ENCODE measurements at places on chromosomes 13 and 19.
A peak's percentile ranks its signal among the peaks of the same experiment; 100 is the strongest.

DNA sequence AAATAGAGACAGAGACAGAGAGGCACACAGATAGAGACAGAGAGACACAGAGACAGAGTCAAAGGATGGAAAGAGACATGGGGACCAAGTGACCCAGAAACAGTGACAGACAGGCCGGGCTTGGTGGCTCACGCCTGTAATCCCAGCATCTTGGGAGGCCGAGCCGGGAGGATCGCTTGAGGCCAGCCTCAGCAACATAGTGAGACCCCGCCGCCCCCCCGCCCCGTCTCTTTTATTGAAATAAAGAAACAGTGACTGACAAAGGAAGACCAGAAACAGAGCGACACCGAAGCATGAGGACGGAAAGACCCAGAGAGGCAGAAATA lies 848 bp upstream of the NECTIN2 start:
- H3K4me3 ChIP-seq = peak overlapping the region; percentile 93
- no peak for DNase-seq
- H3K27me3 ChIP-seq = peaks cover 17% of the 10 kb centered on the region
- no peaks in the 10 kb centered on the region for H3K36me3 ChIP-seq
- H3K4me1 ChIP-seq = peaks cover 25% of the 10 kb centered on the region

DNA sequence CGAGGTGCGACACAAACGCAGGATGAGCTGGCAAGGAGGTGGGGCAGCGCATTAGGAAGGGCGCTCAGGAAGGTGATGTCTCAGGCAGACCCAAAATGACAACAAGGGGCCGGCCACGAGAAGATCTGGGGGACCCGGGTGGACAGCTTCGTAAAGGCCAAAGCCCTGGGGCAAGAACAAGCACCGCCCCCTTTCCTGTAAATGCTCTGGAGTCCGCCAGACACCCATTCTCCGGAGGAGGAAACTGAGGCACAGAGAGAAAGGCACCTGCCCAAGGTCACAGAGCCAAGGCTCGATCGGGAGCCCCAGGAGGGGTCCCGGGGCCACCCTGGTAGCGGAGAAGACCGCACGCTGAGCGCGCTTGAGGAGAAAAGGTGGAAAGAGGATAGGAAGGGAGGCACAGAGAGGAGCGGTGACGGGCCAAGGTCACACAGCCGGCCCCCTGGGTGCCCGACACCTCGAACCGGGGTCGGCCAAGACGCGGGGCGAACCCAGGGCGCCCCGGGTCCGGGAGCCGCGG lies 571 bp downstream of the SAFB2 start:
- peak overlapping the region; percentile 93 for H3K27ac ChIP-seq
- H3K36me3 ChIP-seq = peaks cover 3% of the 10 kb centered on the region
- H3K4me3 ChIP-seq = peak overlapping the region; percentile 100
- no peak for DNase-seq
- peaks cover 85% of the 10 kb centered on the region for H3K4me1 ChIP-seq
- peaks cover 15% of the 10 kb centered on the region for H3K27me3 ChIP-seq

GRCh38 chr19:13051557-13052165 lies 51.0 kb downstream of the LYL1 start:
- H3K4me3 ChIP-seq = peak overlapping the region; percentile 41
- H3K4me1 ChIP-seq = peaks cover 21% of the 10 kb centered on the region
- no peak overlapping the region for H3K27ac ChIP-seq
- H3K27me3 ChIP-seq = peaks cover 3% of the 10 kb centered on the region
- no peak for DNase-seq
- no peaks in the 10 kb centered on the region for H3K36me3 ChIP-seq

- peaks cover 15% of the 10 kb centered on the region for H3K27me3 ChIP-seq
- no peak overlapping the region for H3K4me3 ChIP-seq
- peak; percentile 87 for DNase-seq
- no peak overlapping the region for H3K27ac ChIP-seq
Measured at GRCh38 chr19:12983542-12984142, 11.6 kb upstream of the NFIX start.

DNA sequence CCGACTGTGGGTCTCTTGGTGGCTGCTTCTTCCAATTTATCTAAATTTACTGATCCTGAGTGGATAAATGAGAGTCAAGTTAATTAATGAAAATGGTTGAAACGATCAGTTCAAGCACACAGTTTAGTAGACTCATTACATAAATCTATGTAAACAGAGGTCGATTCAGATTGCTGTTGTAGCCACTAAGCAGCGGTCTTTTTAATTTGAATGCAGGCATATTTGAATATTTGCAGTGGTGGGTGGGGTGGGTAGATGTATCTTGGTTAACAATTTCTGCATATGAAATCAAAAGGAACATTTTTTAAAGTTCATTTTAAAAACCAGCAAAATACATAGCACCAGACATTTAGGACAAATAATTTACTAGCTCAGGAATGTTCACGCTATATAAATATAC lies 325.9 kb downstream of the KLF12 start:
- H3K27ac ChIP-seq = no peak overlapping the region
- H3K36me3 ChIP-seq = peaks cover 11% of the 10 kb centered on the region
- DNase-seq = no peak
- H3K27me3 ChIP-seq = peaks cover 1% of the 10 kb centered on the region
- no peak overlapping the region for H3K4me3 ChIP-seq

- H3K36me3 ChIP-seq = no peaks in the 10 kb centered on the region
- DNase-seq = no peak
- H3K27ac ChIP-seq = no peak overlapping the region
- H3K4me1 ChIP-seq = no peaks in the 10 kb centered on the region
- H3K27me3 ChIP-seq = no peaks in the 10 kb centered on the region
- H3K4me3 ChIP-seq = no peak overlapping the region
Measured at GRCh38 chr13:69028936-69029335, 1078.7 kb upstream of the ATXN8OS start.

DNA sequence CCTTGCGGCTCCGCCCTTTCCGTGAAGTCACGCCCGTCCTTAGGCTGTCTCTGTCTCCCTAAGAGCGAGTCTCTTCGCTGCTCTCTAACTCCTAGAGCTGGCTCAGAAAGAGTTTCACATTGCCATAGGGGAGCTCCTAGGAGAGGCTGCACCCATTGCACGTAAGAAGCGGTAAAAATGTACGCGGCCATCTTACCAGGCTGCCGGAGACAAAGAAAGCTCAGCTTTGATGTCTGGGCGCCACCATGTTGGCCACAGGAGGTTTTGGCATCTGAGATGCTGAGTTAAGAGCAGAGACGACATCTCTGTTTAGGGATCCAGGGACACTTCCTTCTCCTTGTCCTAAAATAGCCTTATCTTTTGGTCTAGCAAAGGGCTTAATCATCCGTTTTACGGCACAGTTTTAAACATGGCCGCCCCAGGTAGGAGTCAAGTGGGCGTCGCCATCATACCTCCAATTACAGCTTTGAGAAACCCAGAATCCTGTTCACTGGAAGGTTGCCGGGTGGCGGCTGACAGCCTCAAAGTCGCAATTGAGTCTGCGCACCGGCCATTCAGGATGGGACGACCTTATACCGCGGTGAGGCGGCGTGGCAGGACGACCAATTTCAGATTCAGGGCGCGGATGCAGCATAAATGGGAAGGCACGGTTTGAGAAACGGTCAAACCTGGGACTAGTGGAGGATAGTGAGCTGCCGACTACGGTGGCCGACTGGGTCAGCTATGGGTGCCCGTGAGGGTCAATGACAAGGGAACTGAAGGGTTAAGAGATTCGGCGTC lies at the start of gene ZNF793:
Gene ZNF793, plus strand, starts transcription at position 553 of the 780 bp plus-strand sequence. CDS start 16,501 bp downstream, outside the sequence.
- DNase-seq = peak; percentile 82
- H3K4me1 ChIP-seq = no peaks in the 10 kb centered on the region
- no peak within 1 kb of the TSS for H3K27ac ChIP-seq
- no peaks in the 10 kb centered on the region for H3K27me3 ChIP-seq
